Foreskin keratinocyte (primary cell): ENCODE measurements at places on chromosomes 12 and 14. TPM values are rescaled to one million over a fixed set of nuclear protein-coding genes. Genes with fewer than 3 reads are reported as not detected.

Gene C14orf132
- 0.17 and 0.35 TPM in 2 replicates for total RNA-seq

Gene CELA1
- not detected in 2 replicates for total RNA-seq

Gene TAS2R9
- total RNA-seq = not detected in 2 replicates

Gene A2ML1
- 14.6 and 29.4 TPM in 2 replicates for total RNA-seq

Gene OR6C68
- total RNA-seq = not detected in 2 replicates

Gene TIMM9
- total RNA-seq = 41.6 and 45.7 TPM in 2 replicates

Gene RAD9B
- total RNA-seq = 0.14 TPM in 2 replicates

Gene CISTR
- total RNA-seq = not detected in 2 replicates

Gene OR11H7
- not detected in 2 replicates for total RNA-seq

Gene ANO6
- 69.9 and 73.3 TPM in 2 replicates for total RNA-seq

Gene SLC38A6
- total RNA-seq = 9.2 and 9.4 TPM in 2 replicates

Gene TMEM229B
- 2.2 and 3.4 TPM in 2 replicates for total RNA-seq

Gene TMEM233
- not detected in 2 replicates for total RNA-seq

Gene GARIN6
- total RNA-seq = not detected in 2 replicates

Gene SAMD4A
- total RNA-seq = 14.8 TPM in 2 replicates

Gene IQSEC3
- total RNA-seq = not detected in 2 replicates

Gene ZNF384
- total RNA-seq = 28.0 and 30.4 TPM in 2 replicates

Gene RNASE4
- total RNA-seq = 3.3 and 6.5 TPM in 2 replicates

Gene EGLN3
- 0.20 and 0.46 TPM in 2 replicates for total RNA-seq

Gene JAG2
- 27.4 and 45.2 TPM in 2 replicates for total RNA-seq

Gene POTEG
- total RNA-seq = not detected in 2 replicates

Gene KRAS
- total RNA-seq = 23.4 and 26.0 TPM in 2 replicates

Gene RIMBP2
- 0.03 and 0.04 TPM in 2 replicates for total RNA-seq

Gene RERGL
- total RNA-seq = not detected in 2 replicates

Gene PTGDR
- not detected in 2 replicates for total RNA-seq

Gene OTOGL
- total RNA-seq = not detected in 2 replicates

Gene SLC17A8
- not detected in 2 replicates for total RNA-seq

Gene WSCD2
- not detected in 2 replicates for total RNA-seq

Gene ABCC9
- total RNA-seq = 0.03 and 0.04 TPM in 2 replicates
